ENCODE measurements at places on chromosomes 6 and 20.

- no peak for DNase-seq
These were observed 10.3 kb upstream of the PDYN start for GRCh38 chr20:2004171-2004570.

DNA sequence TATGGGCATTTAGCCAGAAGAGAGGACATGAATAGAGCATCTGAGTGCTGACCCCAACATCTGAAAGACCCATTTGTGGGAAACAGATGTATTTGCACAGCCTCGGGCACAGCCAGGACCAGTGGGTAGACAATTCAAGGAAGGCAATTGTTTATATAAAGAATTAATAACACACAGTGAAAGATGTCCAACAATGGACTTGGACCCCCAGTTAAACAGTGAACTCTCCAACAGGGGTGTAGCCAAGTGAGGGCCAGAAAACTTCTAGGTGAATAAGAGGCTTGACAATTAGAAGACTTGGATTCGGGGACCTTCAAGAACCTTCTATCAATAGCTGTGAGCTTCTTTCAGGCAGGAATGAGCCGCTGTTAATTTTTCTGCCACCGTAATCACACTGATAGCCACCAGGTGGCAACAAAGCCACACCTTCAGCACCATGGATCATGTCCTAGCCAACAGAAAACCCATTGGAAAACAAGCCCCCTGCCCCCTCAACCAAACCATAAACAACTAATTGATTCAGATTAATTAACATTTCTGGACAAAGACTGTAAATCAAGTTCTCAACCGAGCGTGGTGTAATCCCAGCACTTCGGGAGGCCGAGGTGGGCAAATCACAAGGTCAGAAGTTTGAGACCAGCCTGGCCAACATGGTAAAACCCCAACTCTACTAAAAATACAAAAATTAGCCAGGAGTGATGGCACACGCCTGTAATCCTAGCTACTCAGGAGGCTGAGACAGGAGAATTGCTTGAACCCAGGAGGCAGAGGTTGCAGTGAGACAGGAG is 8.8 kb upstream of the SRSF6 start:
- DNase-seq = peak; percentile 27

DNA sequence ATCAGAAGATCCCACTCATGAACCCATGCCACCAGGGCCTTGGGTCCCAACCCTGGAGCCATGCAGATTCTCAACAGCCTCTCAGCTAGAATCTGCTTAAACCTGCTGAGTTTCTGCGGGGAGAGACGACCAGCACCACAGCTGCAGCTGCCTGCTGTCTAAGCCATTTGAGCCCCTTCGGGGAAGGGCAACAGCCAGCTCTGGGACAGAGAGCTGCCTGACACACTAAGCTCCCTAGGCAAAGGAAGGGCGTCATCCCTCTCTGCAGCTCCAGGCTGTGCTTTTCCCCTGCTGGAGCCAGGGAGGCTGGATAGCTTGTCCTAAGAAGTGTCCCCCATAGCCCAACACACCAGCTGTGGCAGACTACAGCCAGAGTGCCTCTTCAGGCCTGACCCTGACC is 182.5 kb downstream of the OTOR start:
- DNase-seq = no peak

- no peak for DNase-seq
These were observed 115.1 kb downstream of the UNC5CL start for GRCh38 chr6:40923880-40924279.
